ENCODE measurements at places on chromosomes 1 and 21.
A peak's percentile ranks its signal among the peaks of the same experiment; 100 is the strongest.

DNA sequence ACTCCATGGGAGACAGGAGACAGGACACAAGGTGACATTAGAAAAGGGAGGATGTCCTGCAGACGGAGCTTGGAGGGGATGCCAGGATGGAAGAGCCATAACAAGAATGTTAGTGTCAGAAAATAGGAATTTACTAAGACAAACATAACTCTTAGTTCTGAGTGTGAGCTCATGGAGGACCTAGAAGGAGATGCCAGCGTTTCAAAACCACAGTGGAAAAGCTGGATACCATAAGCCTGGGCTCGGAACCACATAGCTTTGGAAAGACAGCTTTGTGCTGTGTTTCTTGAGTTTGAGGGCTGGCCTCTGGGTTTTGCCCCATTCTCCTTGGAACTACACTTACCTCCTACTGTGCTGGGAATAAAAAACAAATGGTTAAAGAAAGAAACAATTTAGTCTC lies 128.4 kb downstream of the S1PR1 start:
- no peak for DNase-seq

- DNase-seq, result no peak
Observed at GRCh38 chr1:238409191-238409850, 518.6 kb upstream of the ZP4 start.

- DNase-seq, result no peak
Observed at GRCh38 chr1:204212715-204213114, 1.1 kb downstream of the GOLT1A start.

GRCh38 chr1:179017383-179018326 lies 8.0 kb upstream of the FAM20B start:
- DNase-seq, result no peak

DNA sequence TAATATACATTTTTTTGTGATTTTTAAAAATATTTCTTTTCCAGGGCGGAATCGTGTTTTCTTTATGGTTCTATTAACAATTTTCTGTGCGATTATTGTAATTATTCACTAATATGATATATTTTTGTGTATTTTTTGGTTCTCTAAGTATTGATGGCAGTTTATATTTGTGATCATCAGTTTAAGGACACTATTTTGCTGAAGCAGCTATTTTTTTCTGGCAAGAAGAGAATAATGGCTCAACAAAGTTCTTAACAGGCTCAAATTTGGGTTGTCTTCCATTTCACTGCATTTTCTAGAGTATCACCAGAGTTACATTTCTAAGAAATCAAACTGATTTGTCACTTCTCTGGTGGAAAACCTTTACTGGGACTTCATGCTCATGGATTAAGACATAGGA lies 178.4 kb downstream of the HS2ST1 start:
- DNase-seq, result no peak

DNA sequence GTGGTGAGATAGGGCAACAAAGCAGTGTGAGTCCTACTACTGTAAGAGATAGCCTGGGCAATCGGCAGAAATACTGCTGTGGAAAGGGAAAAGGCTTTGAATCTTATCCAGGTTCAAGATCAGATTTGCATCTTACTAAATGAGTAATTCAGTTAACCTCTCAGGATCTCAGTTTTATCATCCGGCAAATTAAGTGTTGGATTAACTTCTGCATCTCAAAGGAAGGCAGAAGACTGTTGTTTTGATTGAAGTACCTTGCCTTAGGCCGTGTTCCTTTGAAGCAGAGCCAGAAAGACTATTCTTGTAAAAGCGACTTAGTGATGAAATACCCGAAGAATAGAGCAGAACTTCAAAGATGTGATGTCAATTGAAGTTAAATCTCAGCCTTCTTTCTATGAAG lies 612.9 kb upstream of the USP24 start:
- DNase-seq, result no peak

GRCh38 chr1:14440731-14441130 lies 157.8 kb upstream of the KAZN start:
- no peak for DNase-seq

DNA sequence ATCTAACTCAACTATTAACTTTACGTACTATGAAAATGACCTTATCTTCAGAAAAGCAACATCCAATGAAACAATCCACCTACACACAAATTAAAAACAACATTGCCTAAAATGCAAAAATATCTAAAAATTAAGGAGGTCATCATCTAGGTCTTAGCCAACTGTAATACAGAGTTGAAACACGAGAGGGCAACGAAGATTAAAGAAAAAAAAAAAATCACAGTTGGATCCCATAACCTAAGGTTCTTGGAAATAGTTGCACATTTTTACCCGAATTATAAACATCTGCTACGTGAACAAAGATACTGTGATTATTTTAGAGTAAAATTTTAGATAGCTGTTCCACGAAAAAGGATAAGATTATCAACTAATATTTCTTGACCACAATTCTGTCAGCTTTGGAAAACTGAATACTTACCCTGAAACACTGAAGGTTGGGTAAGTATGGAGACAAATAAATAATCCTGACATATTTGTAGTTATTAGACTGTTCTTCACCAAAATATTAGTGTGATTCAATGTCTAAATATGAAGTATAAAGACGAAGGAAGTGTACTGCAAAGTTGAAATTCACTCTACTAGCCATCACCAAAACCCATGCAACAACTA lies 88.0 kb upstream of the AK4 start:
- no peak for DNase-seq

DNA sequence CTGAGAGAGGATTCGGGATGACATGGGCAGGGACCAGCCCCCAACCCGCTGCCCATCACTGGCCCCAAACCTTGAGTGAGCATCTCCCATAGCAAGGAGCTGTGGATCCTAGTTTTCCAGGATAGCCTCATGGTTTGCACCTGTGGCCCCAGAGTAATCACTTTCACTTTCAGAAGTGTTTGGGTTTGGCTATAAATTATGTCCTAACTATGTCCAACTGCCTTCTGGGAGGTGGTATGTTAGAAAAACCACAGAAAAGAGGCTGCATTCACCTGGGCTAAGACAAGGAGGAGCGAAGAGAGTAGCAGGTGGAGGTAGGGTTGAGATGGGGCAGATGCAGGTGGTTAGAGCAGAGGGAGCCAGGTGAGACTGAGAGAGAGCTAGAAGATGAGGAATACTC lies 19.4 kb upstream of the CLIC6 start:
- no peak for DNase-seq

GRCh38 chr1:204711103-204711946 lies 25.8 kb upstream of the LRRN2 start:
- DNase-seq, result no peak

DNA sequence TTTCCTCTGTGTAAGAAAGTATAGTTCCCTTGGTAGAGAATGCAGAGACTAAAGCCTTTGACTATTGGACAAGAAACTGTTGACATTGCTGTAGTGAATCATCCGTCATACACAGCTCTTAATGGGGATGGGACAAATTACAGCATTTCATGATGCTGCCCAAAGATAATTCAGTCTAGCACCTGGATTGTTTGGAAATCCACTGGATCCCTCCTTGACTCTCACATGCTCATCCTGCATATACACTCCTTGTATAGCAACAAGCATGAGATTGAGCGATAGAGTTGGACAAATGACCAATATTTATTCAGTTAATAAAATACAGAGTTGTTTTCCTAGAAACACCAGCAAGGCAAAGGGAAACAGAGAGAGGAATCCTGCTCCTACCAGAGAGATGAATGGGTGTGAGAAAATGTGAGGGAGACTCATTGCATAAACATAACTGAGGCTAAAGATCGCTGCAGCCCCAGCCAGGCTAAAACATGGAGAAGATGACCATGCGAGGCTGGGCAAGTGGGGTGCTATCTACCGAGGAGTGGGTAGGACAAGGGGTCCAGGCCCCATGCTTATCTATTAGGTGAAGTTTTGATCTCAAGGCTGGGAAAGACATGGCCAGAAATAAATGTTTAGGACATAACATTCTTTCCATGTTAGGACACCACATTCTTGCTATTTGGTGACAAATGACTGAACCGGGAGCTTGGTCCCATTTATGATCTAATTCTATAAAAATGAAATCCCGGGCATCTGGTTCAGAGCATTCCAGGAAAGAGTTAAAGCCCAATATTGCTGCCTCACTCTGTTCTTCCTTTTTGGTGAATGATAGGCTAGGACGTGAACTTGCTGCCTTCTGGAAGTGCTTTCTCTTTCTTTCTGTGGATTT lies 153.2 kb downstream of the TGFB2 start:
- no peak for DNase-seq

GRCh38 chr1:214895011-214895600 lies 187.4 kb upstream of the KCNK2 start:
- DNase-seq, result no peak

- no peak for DNase-seq
Observed at GRCh38 chr1:232845406-232845955, 40.3 kb downstream of the MAP10 start.

GRCh38 chr21:15823486-15824150 lies 93.8 kb downstream of the USP25 start:
- DNase-seq, result no peak

DNA sequence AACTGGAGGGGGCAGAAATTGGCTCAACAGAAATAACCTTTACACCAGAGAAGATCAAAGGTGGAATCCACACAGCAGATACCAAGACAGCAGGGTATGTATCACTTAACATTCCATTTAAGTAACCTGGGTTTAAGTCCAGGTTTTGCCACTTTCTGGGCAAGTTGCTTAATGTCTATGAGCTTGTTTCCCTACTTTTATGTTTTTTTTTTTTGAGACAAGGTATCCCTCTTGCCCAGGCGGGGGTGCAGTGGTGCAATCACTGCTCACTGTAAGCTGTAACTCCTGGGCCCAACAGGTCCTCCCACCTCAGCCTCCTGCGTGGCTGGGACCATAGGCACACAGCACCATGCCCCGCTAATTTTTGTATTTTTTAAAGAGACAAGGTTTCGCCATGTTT lies 2.2 kb downstream of the RTCA start:
- DNase-seq, result no peak

- no peak for DNase-seq
Observed at GRCh38 chr1:46058936-46059335, 73.5 kb downstream of the PIK3R3 start.

GRCh38 chr21:38173276-38174035 lies 83.3 kb upstream of the KCNJ15 start:
- DNase-seq, result no peak

- no peak for DNase-seq
Observed at GRCh38 chr1:164498792-164499191, 60.2 kb upstream of the PBX1 start.

GRCh38 chr1:202576816-202577215 lies 133.4 kb downstream of the SYT2 start:
- DNase-seq, result no peak

GRCh38 chr21:42239973-42240372 lies 21.0 kb downstream of the ABCG1 start:
- no peak for DNase-seq

DNA sequence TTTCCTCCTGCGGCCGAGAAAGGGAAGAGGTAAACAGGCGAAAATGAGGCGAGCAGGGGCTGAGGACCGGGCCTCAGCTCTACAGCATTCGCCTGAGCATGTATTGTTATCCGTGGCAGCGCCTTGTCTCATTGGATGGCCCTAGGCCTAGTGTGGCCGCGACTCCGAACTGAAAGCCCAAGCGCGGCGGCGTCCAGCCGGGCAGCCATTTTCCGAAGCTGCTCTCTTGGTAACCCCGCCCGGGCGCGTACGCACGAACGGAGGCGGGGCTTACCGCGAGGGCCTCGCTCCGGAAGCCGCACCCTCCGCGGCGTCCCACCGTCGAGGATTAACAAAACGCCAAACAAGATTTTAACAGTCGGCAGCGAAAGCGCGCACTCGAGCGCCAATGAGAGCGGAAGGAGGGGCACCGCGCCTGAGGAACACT lies 797 bp upstream of the USP1 start:
- peak; percentile 99 for DNase-seq

DNA sequence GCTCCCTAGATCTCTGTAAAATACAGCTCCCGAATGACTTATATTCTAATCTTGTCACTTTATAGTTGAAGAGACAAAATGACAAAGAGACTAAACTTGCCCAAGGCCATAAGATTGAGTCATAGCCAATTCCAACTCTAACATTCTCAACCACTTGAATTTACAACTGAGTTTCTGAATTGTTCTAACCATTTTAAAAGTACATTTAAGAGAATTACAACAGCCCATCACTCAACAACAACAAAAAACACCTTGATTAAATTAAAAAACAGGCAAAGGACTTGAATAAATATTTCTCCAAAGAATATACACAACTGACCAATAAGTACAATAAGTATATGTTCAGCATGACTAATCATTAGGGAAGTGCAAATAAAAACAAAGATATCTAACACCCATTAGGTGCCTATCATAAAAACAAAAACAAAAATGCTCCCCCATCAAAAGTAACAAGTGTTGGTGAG lies 8.7 kb upstream of the ADCY10 start:
- no peak for DNase-seq

DNA sequence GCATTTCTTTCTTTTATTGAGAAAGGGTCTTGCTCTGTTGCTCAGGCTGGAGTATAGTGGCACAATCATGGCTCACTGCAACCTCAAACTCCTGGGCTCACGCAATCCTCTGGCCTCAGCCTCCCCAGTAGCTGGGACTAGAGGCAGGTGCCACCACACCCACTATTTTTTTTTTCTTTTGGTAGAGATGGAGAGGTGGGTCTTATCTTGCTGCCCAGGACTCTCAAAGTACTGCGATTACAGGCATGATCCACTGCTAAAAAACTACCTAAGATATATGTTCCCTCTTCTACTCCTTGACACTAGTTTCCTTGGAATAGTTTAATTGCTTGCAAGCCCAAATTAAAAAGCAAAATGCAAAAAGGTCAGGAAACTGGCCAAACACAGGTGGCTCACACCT lies 56.9 kb upstream of the GUCA2A start:
- no peak for DNase-seq

DNA sequence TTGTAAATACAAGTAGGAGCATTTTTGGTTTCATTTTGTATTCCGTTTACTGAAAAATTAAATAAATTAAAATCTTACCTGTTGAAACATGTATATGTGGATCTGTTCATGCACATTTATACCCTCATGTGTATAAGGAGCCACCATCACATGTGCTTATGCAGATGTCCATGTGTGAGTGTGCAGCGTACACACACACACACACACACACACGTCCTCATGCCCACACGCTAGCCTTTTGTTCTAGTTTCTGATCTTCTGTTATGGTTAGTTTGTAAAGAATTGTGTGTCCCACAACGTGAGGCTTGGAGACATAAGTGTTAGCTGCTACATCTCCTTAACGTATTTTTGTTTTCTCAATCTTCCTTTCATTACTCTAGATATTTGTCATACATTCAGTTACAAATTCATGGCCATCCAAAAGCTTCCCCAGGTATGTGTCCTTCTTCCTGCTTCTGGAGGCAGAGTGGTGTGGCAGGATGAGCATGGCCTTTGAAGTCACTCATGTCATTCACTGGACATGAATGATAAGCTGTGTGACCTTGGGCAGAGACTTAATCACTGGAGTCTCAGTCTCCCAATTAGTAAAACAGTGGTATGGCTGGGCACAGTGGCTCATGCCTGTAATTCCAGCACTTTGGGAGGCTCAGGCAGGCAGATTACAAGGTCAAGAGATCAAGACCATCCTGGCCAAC lies 54.6 kb downstream of the TENT5C start:
- no peak for DNase-seq

DNA sequence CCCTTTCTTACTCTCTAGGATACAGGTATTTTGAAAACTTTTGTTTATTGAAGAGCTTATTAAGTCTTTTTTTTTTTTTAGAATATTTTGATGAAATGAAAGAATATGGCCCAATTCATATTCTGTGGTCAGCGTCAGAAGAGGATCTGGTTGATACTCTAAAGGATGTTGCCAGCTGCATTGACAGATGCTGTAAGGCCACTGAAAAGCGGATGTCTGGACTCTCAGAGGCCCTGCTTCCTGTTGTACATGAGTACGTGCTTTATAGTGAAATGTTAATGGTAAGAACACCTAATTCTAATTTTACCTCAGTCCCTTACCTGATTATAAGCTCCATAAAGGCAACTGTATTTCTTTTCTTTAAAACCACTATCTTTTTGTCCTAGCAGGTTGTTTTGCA lies 37.1 kb downstream of the SNX7 start:
- no peak for DNase-seq
